ENCODE measurements at places on chromosomes 2 and 18.

DNA sequence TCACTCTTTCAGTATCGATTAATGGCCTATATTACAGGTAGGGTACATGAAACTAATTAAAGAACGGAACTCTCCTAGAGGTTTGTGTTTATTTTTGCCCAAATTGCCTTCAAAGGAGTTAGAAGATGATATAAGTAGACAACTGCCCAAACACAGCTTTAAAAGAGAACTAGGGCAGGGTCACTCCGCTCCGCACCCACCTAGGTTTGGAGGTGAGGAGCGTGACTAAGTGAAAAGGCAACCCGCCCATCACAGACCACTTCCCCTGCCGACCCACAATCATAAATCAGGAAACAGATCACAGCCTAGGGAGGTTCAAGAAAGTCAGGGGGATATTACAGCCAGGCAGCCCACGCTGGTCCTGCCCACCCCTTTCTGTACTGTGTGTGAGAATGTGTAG lies 166.7 kb downstream of the C1D start:
- DNase-seq = no peak

DNA sequence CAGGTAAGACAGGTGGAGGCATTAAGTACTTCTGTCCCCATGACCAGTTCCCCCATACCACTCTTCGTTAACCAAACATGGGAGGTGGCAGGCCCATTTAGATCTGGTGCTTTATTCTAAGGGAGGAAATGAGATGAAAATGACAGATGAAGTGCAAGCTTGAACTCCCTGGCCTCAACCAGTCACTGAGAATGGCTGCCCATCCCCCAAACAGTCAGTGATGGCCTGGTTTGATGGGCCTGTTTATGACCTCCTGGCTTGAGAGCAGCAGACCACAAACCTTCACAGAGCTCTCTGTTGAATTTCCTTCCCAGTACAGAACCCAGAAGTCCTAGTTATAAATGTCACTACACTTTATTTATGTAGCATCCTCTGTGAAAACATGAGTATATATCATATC lies 31.1 kb downstream of the EPAS1 start:
- no peak for DNase-seq

GRCh38 chr2:195466427-195466826 lies 190.6 kb upstream of the SLC39A10 start:
- no peak for DNase-seq

DNA sequence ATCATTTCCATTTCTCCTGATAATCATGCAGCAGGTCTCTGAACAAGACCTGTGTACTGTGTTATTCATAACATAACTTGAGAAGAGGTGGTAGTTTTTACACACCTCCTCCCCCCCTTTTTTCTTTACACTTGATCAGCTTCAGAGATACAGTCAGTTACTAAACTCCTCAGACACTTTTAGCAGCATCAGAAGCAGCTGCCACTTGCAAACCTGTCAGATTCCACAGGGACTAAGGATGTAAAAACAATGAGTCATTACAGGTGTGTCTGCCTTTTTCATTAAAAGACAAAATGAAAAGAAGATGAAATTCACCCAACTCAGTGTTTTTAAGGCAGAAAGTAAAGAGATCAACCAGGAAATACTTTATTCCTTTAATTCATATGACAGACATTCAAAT lies 254.0 kb downstream of the NRXN1 start:
- no peak for DNase-seq

- DNase-seq = no peak
Measured at GRCh38 chr2:240922982-240923537, 16.9 kb downstream of the CROCC2 start.

- no peak for DNase-seq
Measured at GRCh38 chr2:16640001-16640700, 25.5 kb downstream of the CYRIA start.

- no peak for DNase-seq
Measured at GRCh38 chr2:236677368-236677767, 107.7 kb downstream of the ACKR3 start.

- no peak for DNase-seq
Measured at GRCh38 chr2:126882181-126882580, 16.5 kb upstream of the TEX51 start.

GRCh38 chr2:8234757-8235374 lies 447.0 kb upstream of the ID2 start:
- no peak for DNase-seq

GRCh38 chr2:158414538-158414937 lies 42.0 kb downstream of the CCDC148 start:
- DNase-seq = no peak

DNA sequence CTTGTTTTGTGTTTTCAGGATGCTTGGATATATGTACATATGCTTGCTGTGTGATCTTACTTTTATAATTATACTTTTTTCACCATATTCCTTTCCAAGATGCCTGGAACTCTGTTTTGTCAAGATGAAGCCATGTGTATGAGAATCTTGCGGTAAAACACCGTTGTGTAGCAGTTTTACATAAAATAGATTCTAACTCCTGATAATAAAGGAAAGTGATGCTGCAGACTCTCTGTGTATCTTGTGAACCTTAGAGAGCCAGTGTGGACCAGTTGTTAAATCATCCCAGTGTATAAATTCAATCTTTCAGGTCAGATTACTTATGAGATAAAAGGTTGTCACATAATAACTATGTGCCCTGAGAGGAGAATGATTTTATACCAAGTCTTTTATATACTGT lies 12.5 kb upstream of the ITGA4 start:
- DNase-seq = no peak

- no peak for DNase-seq
Measured at GRCh38 chr18:13984080-13984479, 68.7 kb upstream of the MC2R start.

GRCh38 chr18:36089001-36089400 lies 21.6 kb upstream of the RPRD1A start:
- DNase-seq = no peak

- no peak for DNase-seq
Measured at GRCh38 chr2:32357318-32358110, 691 bp downstream of the BIRC6 start.

All from anterior cingulate cortex (tissue), 58 donors.